Fibroblast of upper back skin (primary cell): ENCODE measurements at places on chromosomes 6 and 20.

GRCh38 chr6:124147621-124148020 is 344.0 kb downstream of the NKAIN2 start:
- no peak for DNase-seq

- DNase-seq, result no peak
Observed at GRCh38 chr6:109966299-109966698, 11.8 kb upstream of the GPR6 start.

GRCh38 chr6:85754894-85755293 is 112.2 kb upstream of the SYNCRIP start:
- DNase-seq, result no peak

- DNase-seq, result no peak
Observed at GRCh38 chr20:61133611-61134010, 118.5 kb upstream of the CDH4 start.

DNA sequence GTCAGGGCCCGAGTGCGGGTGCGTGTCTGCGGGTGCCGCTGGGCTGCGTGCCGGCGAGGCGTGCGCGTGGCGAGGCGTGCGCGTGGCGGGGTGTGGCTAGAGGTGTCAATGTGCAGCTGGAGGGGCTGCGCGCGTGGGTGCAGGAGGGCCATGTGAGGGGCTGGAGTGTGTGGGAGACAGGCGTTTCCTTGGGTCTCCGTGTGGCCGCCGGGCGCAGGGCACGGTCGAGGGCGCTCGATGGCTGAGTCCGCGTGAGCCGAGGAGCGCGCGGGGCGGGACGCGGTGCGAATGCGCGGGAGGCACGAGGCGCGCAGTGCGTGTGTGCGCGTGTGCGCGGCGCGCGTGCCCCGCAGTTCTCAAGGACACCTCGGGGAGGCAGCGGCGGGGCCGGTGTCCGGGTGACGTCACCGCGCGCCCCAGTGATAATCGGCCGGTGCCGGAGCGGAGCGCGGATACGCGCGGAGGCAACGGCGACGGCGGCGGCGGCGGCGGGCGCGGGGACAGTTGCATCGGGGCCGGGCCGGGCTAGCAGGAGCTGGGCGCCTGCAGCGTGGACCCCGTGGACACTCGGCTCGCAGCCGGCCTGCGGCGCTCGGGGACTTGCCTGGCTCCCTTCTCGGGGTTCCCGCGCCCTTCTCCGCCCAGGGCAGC is 38.7 kb downstream of the YTHDF1 start:
- DNase-seq, result no peak

DNA sequence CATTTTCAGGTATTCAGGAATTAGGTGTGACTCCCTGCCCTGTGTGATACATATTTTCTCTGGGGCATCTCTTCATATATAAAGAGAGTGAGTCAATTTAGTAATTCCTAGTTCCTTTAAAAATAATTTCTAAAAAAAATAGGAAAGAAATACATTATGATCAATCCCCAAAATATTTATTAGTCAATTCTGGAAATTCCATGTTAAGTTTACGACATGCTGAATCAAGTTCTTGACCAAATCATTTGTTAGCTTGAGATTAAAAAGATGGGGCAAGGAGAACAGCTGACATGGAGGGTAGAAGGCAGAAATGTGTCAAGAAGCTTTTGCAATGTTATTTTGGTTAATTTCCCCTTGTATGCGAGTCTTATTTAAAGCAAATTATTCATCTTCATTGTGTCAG is 22.7 kb upstream of the PRDM1 start:
- DNase-seq, result peak; percentile 45
